Activated CD4-positive, alpha-beta T cell treated with anti-CD3 and anti-CD28 coated beads for 36 hours (primary cell): ENCODE measurements at places on chromosomes 12 and 14. TPM values are rescaled to one million over a fixed set of nuclear protein-coding genes. Genes with fewer than 3 reads are reported as not detected.

GRCh38 chr12:128168273-128168672, 98.7 kb upstream of the TMEM132C start:
- no peak overlapping the region for H3K4me3 ChIP-seq
- DNase-seq: no peak
- no peaks in the 10 kb centered on the region for H3K36me3 ChIP-seq
- H3K27me3 ChIP-seq: peaks cover 2% of the 10 kb centered on the region
- no peaks in the 10 kb centered on the region for H3K4me1 ChIP-seq

DNA sequence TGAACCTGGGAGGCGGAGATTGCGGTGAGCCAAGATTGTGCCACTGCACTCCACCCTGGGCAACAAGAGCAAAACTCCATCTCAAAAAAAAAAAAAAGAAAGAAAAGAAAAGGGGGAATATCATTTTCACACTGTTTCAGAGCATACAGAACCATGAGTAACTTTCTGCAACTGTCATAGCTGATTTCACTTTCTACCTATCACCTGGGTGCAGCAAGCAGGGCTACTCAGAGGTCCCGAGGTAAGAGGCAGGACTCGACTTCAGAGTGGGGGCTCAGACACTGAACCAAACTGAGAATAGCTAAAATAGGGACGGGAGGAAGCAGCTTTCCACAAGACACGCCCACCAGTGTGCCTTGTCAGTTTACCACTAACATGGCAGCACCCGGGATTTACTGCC, 29.8 kb downstream of the OR10P1 start:
- H3K27ac ChIP-seq: no peak overlapping the region
- peaks cover 2% of the 10 kb centered on the region for H3K27me3 ChIP-seq
- no peak overlapping the region for H3K4me3 ChIP-seq

The BDKRB1 gene
- not detected for total RNA-seq

The CCDC196 gene
- not detected for total RNA-seq

The ZFP36L1 gene
- 96.9 TPM for total RNA-seq

The CIT gene
- total RNA-seq: 54.6 TPM

The SYT1 gene
- total RNA-seq: not detected

The CLEC1A gene
- total RNA-seq: not detected
